Activated T-helper 1 cell treated with Interleukin-2 at 50 U/mL for 16 hours (primary cell): ENCODE measurements at places on chromosomes 12 and 14.

GRCh38 chr14:102691763-102692162 lies 85.5 kb upstream of the TRAF3 start:
- DNase-seq, result no peak

GRCh38 chr12:29578070-29578469 lies 80.6 kb upstream of the OVCH1 start:
- no peak for DNase-seq

DNA sequence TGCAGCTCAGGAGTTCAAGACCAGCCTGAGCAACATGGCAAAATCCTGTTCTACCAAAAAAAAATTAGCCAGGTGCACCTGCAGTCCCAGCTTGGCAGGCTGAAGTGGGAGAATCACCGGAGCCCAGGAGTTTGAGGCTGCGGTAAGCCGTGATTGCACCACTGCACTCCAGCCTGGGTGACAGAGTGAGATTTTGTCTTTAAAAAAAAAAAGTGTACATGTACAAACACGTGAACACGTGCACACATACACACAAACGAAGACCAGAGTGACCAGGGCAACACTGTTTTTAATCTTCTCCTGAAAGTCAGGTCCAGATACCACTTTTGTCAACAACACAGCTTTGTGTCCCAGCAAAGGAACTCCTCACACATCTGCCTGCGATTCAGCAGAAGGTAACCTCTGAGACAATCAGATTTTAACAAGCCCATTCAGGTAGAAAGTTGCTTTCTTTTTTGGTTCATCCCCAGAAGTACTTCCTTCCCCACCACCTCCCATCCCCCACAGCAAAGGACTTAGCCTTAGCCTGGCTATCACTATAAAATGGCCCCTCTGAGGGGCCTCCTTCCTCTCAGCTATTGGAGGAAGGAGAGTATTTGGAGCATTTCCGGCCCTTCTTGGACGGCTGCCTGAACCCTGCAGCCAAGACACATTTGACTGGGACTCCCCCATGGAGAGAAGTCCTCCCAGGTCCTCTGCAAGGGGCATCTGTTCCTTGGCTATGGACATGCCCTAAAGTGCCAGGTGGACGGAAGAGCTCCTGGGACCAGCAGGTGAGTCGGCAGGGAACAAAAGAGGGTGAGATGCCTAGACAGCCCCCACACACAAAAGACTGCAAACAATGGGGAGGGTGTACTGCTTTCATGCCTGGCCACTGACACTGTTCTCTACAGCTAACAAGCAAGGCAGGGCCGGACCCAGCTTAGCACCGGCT lies 9.8 kb downstream of the CTDSP2 start:
- no peak for DNase-seq

DNA sequence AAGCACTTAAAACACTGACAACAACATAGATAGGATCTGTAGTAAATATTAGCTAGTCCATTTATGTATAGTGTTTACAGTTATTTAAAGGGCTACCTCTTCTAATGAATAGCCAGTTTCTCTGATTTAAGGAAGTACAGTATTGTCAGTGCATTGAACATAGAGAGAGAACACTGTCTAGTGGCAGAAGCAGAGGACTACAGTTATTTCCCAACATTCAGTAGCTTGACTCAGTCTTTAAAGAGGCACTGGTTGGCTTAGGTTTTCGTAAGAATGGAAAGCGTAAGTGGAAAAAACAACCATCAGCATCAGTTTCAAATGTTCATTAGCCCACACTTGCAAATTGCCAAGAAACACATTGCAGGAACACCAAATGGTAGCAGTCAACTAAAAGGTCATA lies 125.0 kb upstream of the HMGA2 start:
- DNase-seq, result no peak

- DNase-seq, result no peak
Measured at GRCh38 chr12:129844662-129845220, 59.1 kb downstream of the TMEM132D start.

GRCh38 chr12:13365748-13366366 lies 169.3 kb downstream of the EMP1 start:
- DNase-seq, result no peak

DNA sequence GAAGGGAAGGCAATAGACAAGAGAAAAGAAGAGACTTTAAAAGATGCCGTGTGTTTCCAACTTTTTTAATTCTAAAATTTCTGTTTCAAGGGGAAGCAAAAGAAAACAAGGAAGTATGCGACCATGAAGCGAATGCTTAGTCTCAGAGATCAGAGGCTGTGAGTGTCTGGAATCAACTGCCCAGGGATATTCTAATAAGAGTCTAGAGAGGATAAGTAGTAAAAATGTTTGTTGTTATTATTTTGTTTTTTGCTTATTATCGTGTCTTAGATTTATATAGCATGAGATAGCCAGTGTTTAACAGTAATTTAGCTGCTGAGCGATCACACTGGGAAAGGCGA lies 421 bp downstream of the FCF1 start:
- DNase-seq, result no peak

- no peak for DNase-seq
Measured at GRCh38 chr14:96380735-96381134, 11.2 kb upstream of the AK7 start.

GRCh38 chr14:102633906-102634595 lies 41.6 kb downstream of the RCOR1 start:
- DNase-seq, result no peak
